ENCODE measurements at places on chromosomes 3 and 15.

DNA sequence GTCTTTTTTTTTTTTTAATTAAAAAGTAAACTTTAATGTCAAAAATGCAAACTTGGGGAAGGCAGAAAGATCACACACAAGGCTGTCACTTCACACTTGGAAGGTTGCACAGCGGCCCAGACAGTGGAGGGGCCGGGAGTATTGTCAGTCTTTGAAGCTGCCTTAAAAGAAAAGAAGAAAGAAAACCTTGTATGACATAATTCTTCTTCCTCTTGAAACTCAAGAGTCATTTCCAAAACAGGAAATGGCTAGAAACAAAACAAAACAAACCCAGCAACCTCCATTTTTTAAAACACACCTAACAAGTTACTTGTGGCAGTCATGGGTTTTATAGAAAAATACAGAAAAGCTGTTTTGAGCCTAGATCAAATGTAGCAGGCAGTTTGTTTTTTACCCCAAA is 68.1 kb upstream of the MAGI1 start:
- DNase-seq = no peak

GRCh38 chr3:15288331-15289035 is 43.9 kb downstream of the SH3BP5 start:
- DNase-seq = no peak

DNA sequence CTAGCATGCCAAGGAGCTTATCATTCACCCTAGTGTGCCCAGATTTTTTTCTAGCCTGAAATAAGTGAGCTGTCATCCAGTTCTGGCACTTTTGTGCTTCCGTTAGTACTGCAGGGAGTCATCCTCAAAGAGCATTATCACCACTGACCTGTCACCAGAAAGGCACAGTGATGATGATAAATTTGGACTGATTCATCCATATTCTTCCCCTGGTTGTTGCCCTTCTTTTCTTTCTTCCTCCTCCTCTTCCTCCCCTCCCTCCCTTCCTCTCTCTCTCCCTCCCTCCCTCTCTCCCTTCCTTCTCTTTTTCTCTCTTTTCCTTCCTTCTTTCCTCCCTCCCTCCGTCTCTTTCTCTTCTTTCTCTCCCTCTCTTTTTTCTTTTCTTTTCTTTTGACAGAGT is 21.3 kb downstream of the SLC35G2 start:
- DNase-seq = no peak

DNA sequence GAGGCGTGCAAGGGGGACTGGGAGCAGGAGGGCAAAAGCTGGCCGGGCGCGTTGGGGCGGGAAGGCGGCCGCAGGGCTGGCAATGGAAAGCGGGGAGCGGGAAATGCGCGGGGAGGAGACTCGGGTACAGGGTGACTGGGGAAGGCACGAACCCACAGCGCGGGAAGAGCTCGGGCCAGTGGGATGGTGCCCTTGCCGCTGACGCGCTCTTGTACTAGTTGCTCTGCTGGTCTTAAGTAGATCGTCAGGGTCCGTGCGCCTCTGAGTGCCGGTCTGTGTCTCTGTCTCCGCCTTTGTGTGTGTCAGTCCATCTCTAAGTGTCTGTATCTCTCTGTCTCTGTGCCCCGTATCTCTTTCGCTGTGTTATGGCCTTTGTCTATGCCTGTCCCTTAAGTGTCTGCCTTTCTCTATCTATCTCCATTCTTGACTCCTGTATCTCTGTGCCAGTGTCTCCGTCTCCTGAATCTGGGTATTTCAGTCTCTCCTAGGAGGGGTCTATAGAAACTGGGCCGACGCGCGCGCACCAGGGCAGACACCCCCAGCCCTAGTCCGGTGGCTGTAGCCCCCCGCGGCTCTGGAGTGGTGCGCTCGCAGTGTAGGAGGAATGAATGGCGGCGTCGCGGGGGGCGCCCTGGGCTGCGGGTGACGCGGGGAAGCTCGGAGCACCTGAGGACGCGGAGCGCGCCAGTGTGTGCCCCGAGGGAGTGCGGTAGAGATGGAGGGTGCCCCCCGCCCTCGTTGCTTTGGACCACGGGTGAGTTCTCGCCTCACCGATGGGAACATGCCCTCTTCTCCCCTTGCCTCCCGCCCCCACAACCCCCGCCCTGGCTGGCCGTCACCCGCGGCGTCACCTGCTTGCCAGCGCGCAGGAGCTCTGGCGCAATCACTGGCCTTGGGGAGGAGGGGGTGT is 756 bp upstream of the CAMK2N2 start:
- DNase-seq = no peak

DNA sequence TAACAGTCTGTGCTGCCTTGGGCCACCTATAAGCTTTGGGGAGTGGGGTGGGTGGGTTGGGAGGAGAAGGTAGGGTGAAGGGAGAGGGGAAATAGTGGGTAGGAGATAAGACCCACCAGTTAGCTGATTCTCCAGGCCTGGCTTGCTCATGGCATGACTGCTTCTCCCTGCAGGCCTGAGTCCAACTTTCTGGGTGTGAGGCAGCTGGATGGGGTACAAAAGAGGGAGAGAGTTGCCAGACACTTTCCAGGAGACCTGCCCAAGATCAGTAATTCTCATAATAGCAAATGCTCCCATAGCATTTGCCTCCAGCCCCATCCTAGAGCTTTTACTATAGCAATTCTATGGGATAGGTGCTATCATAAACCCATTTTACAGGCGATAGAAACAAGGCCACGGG is 7.7 kb downstream of the CGNL1 start:
- DNase-seq = no peak

- peak; percentile 37 for DNase-seq
Measured at GRCh38 chr3:133663569-133664313, 2.0 kb upstream of the TOPBP1 start.

DNA sequence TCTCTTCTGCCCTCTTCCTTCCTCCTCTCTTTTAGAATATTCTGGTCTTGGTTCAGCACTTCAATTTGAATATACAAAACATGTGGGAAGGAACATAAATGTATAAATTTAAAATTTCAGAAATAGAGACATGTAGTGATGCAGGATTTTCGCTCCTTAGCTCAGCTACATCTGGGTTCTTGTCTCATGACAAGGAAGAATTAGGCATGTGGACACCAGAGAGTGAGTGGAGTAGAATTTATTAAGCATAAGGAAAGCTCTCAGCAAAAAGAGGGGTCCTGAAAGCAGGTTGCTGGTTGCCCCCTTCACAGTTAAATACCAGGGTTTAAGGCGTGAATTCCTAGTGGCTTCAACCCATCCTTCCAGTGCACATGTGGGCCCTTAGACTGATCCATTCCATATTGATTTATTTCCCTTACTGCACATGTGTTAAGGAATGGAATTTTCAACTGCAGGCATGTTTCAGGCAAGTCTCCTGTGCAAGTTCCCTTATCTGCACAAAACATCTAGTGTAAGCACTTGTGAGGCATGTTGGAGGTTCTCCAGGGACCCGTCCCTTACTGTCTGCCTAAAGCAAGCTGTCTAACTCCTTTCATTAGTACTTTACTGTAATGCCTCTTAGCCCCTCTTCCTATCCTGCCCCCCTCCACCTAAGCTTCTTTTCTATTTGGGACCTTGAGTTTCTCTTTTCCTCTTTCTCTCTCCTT is 133.2 kb upstream of the STRIT1 start:
- DNase-seq = no peak

GRCh38 chr3:139607257-139608107 is 67.9 kb upstream of the RBP1 start:
- DNase-seq = no peak

GRCh38 chr3:62749657-62750056 is 125.6 kb downstream of the CADPS start:
- no peak for DNase-seq

GRCh38 chr3:129557548-129557894 is 14.5 kb downstream of the H1-8 start:
- no peak for DNase-seq

- no peak for DNase-seq
Measured at GRCh38 chr15:80179025-80179759, 26.4 kb downstream of the FAH start.

GRCh38 chr15:85618228-85618505 is 176.6 kb downstream of the KLHL25 start:
- no peak for DNase-seq

- no peak for DNase-seq
Measured at GRCh38 chr3:168073842-168074605, 21.7 kb downstream of the GOLIM4 start.

- no peak for DNase-seq
Measured at GRCh38 chr3:74787011-74787410, 172.6 kb upstream of the CNTN3 start.

DNA sequence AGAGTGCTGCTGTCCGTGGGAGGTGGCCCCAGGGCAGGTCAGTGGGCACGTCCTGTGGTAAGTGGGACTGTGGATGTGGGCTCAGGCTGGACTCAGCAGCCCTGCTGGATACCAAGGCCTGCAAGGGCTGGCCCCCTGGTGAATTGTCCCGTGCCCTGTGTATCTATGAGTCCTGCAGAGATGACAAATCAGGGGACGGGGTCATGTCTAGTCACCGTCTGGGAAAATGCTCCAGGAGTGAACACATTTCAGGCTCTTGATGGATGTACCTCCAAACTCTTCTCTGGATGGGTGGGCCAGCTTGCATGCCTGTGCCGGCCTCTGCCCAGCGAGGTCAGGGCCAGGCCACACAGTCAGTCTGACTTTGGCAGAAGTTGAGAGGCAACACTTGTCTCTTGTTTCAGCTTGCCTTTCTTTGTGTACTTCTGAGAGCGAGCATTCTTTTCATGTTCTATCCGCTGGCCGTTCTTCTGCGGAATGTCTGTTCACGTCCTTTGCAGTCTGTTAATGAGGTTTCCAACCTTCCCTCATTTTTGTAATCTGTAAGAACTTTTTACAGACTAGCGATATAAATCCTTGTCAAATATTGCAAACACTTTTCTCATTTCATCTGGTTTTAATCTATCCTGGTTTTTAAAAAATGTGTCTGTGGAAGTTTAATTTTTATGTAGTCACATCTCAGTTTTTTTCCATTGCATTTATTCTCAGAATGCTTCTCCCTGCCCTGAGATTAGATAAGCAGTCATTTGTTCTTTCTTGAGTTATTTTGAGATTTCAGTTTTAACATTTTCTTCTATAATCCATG is 11.4 kb upstream of the STAB1 start:
- no peak for DNase-seq

GRCh38 chr3:105812194-105812586 is 56.6 kb downstream of the CBLB start:
- no peak for DNase-seq

DNA sequence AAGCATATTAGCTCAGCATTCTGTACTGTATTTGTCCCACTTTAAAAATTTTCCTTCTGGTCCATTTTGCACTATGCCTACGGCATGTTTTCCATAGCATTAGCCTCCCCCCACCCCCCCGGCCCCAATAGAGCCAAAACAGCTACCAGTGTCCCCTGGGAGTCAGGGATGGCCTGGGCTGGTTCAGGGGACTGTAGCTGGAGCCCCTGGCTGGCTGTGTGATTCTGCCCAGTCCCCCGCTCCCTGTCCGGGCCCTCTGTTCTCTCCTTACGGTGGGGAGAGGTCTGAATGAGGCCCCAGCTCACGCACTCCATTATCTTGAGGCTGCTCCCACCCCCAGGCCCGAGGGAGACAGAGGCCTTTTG is 70.1 kb downstream of the KLF15 start:
- no peak for DNase-seq

DNA sequence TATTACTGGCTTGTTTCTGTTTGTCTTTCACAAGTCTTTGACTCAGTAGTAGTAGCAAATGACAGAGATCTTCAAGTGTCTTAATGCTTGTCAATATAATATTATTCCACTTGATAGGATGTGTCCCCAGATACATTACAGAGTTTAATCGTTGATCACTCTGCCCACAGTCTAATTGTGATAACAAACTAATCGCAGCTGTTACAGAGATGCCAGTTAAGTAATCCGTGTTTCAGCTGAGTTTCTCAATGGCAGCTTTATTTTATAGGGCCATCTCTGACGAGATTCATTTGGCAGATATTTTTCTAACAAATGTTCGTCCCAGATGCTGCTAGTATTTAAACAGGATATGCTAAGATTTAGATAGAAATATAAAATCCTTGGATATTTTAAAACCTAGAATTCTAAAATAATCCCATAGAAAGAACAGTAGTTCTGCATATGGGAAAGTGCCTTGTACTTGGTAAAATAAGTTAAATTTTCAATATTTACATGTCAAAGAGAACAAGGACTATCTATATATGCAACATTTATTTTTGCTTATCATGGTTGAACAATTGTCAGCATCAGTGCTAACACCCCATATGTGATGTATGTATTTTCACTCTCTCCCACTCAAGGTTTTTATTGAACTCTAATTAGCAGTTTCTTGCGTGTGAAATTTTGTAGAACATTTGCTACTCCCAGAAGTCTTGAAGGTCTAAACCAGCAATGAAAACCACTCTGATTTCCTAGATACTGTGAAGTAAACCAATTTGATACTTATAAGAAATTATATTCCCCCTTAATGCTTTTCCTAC is 185.5 kb downstream of the MBNL1 start:
- no peak for DNase-seq

DNA sequence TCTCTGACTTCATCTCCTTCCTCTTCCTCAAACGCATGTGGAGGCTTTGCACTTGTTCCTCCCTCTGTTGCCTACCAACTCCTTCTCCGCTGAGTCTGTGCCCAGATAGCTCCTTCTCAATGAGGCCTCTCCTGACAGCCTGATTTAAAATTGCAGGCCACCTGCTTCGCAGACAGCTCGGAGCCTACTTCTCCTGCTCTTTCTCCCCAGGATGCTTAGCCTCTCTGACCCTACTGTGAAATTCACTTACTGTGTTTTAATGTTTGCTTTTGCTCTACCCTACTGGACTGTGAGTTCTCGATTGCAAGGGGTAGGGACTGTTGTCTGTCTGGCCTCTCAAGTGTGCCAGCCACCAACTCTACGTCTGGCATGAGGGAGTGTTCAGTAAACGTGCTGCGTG is 83.4 kb downstream of the EEFSEC start:
- DNase-seq = peak; percentile 14

- DNase-seq = peak; percentile 44
Measured at GRCh38 chr3:167709690-167710089, 25.0 kb downstream of the PDCD10 start.

- no peak for DNase-seq
Measured at GRCh38 chr3:64257100-64257755, 32.0 kb upstream of the PRICKLE2 start.

GRCh38 chr3:4588466-4588865 is 95.3 kb downstream of the ITPR1 start:
- no peak for DNase-seq

- DNase-seq = no peak
Measured at GRCh38 chr3:29022976-29023375, 257.9 kb upstream of the RBMS3 start.

DNA sequence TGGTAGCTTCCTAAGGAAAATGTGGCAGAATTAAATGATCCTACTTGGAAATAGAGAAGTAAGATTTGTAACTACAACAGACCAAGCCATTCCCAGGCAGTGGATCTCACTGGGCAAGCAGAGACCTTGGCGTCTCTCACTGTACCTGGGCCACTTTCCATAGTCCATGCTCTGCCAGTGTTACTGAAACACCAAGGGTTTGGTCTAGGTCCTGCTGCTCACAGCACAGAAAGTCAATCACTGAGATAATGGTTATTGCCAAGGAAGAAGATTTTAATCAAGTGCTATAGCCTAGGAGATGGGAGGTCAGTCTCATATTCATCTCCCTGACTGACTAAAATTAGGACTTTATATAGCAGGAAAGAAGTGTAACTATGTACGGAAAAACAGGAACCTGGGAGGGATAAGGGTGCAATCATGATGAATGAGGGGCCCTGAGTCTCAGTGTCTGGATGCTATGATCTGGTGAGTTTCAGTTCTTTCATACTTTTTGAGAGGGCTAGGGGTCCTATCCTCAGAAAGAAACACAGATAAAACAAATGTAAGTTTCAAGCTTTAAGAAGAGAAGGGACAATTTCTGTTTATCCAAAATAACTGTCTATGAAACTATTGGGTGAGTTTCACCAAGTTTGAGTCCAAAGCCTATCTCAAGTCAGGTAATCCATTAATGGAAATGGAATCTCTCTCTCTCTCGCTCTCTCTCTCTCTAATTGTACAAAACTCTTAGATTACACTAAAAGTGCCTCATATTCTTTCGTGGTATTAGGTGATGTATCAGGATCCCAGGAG is 20.6 kb downstream of the GPR15 start:
- DNase-seq = no peak

Data from liver (tissue), 10 donors.